Fibroblast of skin of left biceps (primary cell): ENCODE measurements at places on chromosomes 6 and 20.

- DNase-seq, result no peak
Observed at GRCh38 chr20:1880529-1881239, 14.5 kb upstream of the SIRPA start.

DNA sequence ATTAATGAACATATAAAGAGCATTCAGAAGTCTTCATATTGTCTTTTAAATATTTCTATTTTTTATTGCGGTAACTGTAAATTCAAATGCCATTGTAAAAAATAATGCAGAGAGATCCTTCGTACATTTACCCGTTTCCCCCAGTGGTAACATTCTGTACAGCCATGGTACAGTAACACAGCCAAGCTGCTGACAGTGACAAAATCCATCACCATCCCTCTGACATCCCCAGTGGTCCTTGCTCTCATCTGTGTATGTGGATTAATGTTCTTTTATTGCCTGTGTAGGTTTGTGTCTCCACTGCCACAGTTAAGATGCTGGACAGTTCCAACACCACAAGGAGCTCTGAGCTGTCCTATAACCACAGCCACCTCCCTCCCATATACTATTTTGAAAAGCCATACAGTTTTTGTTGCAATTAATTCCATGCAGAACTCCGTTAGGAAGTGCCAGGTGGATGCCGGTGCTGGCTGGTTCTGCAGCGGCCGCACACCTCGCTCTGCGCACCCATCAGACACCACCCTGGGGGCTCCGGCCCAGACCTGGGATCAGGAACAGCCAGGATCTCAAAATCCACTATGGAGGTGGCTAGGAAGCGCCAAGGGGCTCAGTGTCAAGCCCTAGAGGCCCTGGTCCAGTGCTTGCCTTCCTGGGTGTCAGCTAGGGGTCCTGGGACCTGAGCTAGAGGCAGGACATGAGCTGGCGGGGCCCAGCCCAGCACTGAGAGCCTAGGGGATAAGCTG, 93.1 kb upstream of the PMEPA1 start:
- no peak for DNase-seq

GRCh38 chr6:36955136-36955535, 598 bp downstream of the PI16 start:
- no peak for DNase-seq

GRCh38 chr6:107082045-107082444, 33.3 kb downstream of the BEND3 start:
- DNase-seq, result no peak

GRCh38 chr20:41865938-41866337, 247.8 kb upstream of the CHD6 start:
- no peak for DNase-seq

GRCh38 chr20:12435268-12435667, 517.6 kb downstream of the BTBD3 start:
- DNase-seq, result no peak

DNA sequence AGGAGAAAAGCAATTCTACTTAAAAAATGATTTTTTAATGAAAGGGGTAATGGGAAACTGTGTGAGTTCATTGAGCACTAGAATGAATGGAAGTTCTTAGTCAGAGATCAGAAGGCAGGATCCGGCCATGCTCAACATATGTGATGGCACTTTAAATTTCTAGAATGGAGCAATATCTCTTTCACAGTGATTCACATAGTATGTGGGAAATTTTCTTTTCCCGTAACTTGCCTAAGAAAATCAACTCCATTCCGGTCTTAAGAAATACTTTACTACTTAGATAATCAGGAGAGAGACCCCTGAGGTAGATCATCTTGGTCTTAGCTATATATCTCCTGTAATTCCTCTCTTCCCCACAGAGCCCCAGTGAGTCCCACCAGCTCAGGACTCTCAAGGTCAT, 131.8 kb downstream of the SCML4 start:
- peak; percentile 70 for DNase-seq

DNA sequence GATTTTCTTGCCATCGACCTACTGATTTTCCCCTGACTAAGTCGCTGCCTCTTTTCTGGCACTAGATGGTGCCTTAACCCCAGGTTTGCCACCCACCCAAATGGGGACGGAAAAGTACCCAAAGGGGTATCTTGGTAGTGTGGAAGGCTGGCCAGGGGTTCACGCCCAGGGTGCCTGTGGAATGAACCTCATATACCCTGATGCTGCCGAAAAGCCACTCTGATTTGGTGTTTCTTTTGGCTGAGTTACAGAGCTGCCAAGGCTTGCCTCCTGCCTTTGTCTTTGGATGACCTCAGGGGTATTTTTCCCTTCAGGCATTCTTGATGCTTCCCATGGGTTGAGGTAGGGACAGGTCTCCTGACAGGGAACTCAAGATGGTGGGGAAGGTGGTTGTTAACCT, 78.1 kb downstream of the MAP3K7 start:
- no peak for DNase-seq

- no peak for DNase-seq
Observed at GRCh38 chr6:116467096-116467495, 5.9 kb downstream of the CALHM6 start.

DNA sequence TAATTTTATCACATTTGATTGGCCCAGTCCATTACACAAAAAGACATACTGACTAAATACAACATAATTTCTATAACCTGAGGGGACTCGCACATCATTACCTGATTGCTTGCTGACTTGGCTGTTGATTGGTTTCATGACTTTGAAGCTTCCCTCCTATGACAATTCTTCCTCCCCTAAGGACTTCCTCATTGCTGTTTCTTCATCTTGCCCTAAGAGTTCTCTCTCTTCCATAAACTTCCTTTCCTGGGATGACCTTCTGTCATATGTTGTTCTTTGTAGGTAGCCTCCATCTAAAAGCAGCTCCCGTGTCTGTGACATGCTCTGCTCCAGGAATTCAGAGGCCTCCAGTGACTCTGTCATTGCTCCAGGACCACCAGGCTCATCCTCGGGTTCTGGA, 22.6 kb downstream of the RSPH3 start:
- DNase-seq, result no peak

- DNase-seq, result no peak
Observed at GRCh38 chr6:1735239-1735803, 125.6 kb downstream of the FOXC1 start.

GRCh38 chr6:39778581-39779255, 13.5 kb upstream of the DAAM2 start:
- no peak for DNase-seq

DNA sequence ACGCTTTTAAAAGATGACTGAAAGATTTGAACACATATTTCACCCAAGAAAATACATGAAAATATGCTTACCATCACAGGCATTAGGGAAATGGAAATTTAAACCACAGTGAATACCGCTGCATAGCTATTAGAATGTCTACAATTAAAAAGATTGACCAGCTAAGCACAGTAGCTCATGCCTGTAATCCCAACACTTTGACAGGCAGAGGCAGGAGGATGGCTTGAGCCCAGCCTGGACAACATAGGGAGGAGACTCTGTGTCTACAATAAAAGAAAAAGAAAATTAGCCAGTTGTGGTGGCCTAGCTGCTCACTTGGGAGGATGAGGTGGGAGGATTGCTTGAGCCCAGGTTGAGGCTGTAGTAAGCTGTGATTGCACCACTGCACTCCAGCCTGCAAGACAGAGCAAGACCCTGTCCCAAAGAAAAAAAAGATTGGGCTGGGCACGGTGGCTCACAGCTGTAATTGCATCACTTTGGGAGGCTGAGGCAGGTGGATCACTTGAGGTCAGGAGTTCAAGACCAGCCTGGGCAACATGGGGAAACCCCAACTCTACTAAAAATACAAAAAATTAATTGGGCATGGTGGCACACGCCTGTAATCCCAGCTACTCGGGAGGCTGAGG, 163.7 kb upstream of the AKAP12 start:
- DNase-seq, result no peak

GRCh38 chr6:152129691-152130151, 322.2 kb downstream of the ESR1 start:
- DNase-seq, result no peak

DNA sequence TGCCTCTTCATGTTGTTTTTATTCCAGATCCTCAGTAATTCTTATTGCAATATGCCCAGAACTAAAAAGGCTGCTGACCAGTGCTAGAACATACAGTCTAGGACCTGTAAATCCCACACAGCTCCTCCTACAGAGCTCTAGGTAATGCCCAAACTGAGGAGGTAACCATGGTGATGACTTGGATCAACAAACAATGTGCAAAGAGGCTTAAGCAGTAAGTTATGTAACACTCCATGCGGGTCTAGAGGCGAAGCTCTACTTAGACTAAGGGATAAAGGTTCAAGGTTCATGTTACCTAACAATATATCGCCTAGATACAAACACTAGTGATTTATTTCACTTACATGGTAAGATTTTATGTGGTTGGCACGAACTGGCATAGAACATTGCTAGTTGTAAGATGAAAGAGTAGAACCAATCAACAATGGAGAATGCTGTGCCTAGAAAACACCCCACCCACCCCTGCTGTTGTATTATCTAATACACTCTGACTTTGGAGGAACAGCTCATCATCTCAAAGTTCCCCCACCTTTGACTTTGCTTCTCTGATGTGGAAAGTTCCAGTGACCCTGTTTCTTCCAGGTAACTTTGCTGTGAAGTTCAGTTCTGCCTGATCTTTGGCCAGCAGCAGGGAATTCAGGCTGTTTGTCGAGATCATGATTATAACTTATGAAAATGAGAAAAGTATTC, 242.4 kb downstream of the ALDH8A1 start:
- no peak for DNase-seq

- no peak for DNase-seq
Observed at GRCh38 chr20:45098103-45098773, 2.7 kb downstream of the KCNS1 start.

- no peak for DNase-seq
Observed at GRCh38 chr20:63533871-63534393, 3.2 kb downstream of the PTK6 start.

- no peak for DNase-seq
Observed at GRCh38 chr6:16998461-16998860, 103.4 kb upstream of the STMND1 start.

DNA sequence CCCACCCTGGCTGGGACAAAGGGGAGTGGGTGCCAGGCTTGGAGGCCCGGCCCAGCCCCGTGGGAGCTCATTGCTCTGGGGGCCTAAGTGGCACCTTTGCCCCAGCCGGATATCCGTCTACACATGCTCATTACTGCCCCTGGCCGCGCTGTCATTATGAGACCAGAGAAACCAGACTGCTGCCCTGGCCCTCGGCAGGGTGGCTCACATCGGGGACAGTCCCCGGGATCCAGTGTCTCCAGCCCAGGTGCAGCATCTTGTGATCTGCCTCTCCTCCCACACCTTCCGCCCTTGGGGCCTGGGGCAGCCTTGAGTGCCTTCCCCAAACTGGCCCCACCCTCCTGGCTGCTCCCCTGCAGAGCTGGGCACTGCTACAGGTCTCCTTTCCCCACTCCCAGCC, 4.9 kb downstream of the SRMS start:
- no peak for DNase-seq

DNA sequence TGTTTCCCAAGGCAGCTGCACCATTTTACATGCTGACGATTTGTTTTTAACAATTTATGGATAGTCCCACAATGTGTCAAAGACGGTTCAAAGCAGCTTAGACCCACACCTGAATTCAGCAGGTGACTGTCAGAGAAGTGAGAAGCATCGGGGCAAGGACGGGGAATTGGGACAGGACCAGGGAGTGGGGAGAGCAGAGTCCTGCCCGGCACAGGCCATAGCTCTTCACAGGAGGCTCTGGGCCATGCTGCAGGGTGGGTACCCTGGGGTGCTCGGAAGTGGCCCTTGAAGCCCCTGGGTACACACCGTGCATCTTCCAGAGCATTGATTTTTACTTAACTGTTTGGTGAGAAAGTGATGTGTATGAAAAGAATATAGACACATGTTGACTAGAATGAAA, 33.2 kb upstream of the PHACTR3 start:
- DNase-seq, result no peak

- peak; percentile 42 for DNase-seq
Observed at GRCh38 chr20:46117704-46118467, at the start of gene CD40. Gene CD40 (plus strand): TSS chr20:46118314. CDS start chr20:46118344, 30 bp downstream.

DNA sequence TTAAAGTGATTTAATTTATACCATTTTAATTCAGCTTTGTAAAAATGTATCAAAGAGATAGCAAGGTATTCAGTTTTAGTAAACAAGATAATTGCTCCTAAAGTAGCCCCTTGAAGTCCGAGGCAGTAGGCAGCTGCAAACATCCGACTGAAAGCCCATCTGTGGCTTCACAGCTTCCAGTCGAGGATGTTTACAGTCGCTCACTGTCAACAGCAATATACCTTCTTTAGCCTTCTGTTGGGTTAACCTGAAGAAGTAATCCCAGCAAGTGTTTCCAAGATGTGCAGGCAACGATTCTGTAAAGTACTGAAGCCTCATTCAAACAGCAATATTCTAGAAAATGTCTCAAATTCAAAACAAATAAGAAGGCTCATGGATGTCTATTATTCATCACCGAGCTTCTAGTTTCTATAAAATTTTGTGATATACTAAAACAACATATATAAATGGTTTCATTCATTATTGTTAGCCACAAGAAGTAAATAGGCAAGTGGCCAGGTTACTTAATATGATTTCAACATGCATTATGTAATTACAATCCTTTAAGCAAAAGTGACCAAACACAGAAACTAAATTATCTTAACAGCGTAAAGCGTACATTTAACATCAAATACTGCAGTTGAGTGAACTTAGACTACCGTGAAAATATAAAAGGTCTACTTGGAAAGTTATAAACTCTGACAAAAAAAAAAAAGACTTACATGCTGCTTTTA, 115.0 kb downstream of the OGFRL1 start:
- DNase-seq, result no peak

DNA sequence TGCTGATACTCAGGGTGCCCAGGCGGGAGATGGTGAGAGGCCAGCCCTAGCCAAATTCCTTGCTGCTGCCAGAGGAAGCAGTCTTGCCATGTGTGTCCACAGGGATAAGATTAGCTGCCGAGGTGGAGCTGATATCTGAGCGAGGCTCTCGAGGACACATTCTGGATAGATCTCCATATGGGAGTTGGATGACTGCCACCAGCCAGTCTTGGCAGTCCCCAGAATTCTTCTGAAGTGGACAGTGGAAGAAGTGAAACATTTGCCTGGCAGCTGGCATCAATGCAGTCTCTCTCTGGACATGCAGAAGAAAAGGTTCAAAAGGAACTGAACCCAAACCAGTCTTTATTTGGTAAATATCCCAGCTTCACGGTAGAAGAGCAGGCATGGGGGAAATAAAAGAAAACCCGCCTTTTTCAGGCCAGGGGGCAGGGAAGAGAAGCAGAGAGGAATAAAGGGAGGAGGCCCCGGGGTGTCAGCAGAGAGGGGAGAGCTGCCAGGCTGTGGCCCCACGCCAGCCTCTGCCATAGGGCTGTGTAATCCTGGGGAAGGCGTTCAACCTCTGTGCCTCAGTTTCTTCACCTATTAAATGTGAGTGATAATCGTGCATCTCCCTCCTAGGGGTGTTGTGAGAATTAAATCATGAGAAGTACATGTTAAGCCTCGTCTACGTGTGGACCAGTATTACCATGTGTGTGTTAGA, 3.7 kb upstream of the FUCA2 start:
- no peak for DNase-seq

GRCh38 chr6:144601221-144601620, 316.1 kb downstream of the UTRN start:
- no peak for DNase-seq

DNA sequence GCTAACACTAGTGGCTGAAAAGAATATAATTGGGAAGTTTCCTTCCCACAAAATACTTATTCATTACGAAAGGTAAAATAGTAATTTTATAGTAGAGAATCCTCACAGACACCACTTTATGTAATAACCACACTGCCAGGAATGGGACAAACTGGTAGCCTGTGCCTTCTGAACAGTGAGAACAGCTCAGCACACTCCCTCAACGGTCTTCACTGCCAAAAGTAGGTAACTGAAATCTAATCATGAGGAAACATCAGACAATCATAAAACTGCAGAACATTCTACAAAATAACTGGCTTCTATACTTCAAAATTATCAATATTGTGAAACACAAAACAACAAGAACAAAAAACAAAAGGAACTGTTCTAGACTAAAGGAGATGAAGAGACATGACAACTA, 44.1 kb downstream of the NUP153 start:
- DNase-seq, result no peak
